ENCODE measurements at places on chromosomes 1 and 21.

GRCh38 chr1:116172666-116173065, 61.5 kb downstream of the MAB21L3 start:
- no peak for DNase-seq

DNA sequence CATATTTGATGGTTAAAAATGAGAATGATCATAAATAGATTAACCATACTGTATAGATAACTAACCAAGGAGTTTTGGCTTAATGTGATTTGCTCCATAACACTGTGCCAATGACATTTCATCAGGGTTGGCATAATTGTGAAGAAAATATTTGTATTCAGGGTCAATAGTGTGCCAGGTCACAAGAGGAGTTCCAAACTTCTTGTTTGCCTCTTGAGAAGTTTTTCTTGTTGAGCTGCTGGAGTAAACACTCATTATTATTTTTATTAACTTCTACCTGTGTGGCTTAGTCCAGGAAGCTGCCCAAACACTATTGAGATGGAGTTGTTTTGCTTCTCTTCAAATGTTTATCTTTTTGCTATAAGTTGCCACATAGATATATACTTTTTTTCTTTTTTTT, 7.5 kb downstream of the MAP7D1 start:
- no peak for DNase-seq

DNA sequence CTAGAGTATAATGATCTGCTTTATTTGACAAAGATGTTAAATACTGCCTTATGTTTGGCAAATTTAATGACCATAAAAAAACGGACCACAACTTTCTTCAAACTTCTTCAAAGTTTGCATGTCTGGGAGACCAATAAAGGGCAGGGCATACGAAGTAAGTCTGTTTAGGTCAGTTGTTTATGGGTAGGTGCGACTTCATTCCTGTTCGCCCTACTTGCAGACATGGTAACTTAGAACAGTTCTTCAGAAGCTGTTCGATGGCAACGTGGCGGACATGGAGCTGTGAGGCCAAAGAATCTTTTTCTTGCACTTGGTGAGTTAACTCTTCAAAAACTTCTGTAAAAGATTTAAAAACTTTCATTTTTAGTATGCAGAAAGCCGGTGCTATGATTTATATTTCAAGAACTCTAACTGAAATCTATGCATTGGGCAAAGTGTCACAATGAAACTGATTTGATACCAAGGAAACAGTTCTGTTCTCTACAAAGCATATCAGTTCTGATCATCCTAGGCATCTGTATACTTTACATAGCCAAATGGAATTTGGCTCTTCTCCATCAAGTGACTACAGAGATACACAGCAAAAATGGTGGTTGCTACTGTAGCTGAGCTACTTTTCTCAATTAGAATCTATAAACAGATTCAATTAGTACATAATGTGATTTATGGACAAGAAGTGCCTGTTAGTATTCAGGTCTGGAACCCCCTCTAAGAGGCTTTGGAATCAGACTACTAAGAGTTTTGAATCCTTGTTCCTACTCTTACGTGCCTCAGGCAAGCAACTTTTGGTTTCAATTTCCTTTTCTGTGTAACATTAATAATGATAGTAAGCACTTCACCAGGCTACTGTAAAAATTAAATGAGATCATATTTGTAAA, 25.7 kb downstream of the C21orf91 start:
- DNase-seq: no peak

DNA sequence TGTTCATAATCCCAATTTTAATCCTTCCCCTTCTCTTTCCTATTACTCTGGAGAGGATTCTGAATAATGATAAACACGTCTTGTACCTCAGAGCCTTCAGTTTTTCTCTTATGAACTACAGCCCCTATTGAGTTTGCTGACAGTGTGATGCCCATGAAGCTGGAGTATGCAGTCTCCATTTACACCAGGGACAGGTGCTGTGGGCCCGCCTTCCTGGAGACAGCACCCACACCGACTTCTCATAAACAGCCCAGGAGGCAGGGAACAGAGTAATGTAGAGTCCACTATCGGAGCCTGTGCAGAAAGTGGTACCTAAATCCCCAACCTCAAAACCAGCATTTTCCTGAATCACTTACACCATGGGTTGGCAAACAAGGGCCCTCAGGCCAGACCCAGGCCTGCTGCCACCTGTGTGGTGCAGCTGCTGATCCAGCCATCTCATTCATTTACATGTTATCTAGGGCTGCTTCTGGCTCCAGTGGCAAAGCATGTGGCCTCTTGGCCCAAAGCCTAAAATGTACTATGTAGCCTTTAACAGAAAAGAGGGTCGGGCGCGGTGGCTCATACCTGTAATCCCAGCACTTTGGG, 95.1 kb upstream of the KRTAP19-8 start:
- no peak for DNase-seq

DNA sequence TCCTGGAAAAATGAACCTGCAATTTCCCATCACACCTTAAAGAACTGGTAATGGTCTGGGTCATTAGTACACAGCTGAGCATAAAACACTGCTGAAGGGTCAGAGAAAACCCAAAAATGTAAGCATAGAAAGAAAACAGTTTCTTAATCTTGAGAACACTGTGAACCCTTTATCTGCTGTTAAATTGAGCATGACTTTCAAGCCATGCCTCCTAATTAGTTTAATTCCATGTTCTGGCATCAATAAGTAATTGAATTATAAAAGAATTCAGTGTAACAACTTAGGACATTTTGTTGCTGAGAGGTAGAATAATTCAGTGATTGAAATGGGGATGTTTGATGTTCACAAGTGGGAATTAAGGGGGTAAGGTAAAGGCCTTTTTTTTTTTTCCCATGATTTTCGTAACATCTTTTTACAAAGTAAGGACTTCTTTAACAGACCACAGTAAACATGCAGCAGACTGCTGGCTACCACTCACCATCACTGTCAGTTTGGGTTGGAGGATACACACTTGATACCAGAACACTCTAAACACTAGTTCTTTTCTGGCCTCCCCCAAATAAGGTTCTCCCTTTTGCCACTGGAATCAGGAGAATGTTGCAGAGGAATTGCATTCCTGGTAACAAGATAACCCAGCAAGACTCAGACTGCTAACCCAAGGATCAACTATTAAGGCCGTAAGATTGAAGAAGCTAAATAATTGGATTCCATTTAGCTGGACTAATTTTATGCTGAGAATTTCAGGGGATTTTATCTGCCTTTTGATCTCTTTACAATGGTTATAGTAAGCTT, 3.0 kb downstream of the RWDD3 start:
- no peak for DNase-seq

DNA sequence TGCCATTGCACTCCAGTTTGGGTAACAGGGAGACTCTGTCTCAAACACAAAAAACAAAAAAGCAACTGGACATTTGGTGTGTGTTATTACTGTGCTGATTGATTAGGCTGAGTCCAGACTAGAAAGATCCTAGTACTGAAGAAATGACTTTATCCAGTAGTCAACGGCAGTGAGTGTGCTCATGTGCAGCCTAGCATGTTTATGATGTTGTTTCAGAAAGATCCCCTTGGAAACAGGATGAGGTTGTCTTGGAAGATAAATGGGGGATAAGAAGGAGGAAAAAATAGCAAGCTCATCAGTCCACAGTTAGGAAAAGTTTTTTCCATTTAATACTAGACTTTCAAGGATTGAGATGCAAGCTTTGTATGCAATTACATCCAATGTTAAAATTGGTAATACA, 14.3 kb downstream of the RUSC1 start:
- no peak for DNase-seq

DNA sequence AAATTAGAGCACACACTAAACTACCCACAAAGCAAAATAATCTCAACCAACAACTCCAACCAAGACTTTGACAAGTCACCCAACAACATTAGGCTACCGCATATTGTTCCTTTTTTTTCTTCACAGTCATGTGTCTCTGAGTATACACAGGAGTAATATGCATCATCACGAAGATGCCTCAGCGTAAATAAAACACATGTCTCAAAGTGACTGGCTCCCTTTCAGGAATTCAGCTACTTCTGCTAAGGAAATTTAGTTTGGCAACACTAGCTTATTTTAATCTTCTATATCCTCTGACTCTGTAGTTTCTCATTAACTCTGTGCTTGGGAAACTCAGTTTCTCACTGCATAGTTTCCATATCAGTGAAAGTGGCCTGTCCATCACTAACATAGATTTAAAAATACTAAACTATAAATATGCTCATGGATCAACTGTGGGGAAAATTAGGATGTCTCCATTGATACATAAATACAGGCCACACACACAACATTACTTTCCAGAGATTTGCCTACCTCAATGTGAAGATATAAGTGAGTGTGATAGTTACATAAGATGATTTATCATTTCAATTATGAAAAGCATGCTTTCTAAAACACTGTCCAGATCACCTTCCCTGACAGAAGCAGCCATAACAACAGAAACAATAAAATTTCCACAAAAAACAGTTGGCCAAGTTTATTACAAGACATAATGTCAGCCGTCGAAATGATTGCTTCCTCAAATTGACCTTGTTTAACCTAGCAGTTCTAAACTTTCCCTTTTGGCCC, 113.2 kb downstream of the PTGER3 start:
- no peak for DNase-seq

GRCh38 chr1:43434256-43434655, 19.5 kb downstream of the HYI start:
- no peak for DNase-seq

DNA sequence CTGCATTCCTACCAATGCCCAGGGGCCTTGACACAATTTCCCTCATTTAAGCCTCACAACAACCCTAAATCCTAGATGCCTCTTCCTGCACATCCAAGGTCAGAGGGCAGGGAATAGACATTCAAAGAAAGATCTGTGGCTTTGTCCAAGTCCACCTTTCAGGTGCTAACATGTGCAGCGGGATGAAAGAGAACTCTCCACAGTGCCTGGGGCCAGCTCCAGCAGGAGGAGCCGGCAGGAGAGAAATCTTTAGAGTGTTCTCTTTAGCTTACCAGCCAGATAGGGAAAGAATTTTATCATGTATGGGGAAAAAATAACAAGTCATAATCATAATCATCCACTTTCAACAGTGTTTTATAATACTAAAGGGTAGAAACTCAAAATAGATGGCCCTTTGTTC, 319.7 kb downstream of the MATN1 start:
- DNase-seq: no peak

DNA sequence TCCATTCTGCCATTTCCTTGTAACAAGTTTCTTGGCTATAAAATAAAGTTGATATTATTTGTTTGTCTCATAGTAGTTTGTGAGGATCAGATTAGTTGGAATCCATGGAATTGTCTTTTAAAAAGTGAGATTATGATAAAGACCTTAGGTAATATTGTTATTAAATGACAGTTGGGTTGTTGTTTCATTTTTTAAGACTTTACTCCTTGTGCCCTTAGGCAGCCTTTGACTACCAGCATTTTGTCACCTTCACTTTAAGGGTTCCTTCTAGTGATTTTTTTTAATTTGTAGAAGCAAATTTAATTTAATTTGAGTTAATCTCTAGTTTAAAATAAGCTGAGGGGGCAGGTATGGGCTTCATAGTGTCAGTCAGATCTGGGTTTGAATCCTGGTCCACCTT, 84.6 kb upstream of the ZNF326 start:
- no peak for DNase-seq

DNA sequence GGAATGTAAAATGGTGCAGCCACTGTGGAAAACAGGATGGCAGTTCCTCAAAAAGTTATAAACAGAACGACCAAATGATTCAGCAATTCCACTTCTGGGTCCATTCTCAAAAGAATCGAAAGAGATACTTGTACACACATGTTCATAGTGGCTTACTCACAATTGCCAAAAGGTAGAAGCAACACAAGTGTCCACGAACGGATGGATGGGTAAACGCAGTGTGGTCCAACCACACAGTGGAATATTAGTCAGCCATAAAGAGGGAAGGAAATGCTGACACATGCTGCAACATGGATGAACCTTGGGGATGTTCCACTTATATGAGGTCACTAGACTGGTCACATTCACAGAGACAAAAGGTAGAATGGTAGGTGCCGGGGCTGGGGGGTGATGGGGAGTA, 5.3 kb downstream of the KRTAP10-1 start:
- no peak for DNase-seq

GRCh38 chr1:12629511-12629956, 11.5 kb upstream of the DHRS3 start:
- no peak for DNase-seq

DNA sequence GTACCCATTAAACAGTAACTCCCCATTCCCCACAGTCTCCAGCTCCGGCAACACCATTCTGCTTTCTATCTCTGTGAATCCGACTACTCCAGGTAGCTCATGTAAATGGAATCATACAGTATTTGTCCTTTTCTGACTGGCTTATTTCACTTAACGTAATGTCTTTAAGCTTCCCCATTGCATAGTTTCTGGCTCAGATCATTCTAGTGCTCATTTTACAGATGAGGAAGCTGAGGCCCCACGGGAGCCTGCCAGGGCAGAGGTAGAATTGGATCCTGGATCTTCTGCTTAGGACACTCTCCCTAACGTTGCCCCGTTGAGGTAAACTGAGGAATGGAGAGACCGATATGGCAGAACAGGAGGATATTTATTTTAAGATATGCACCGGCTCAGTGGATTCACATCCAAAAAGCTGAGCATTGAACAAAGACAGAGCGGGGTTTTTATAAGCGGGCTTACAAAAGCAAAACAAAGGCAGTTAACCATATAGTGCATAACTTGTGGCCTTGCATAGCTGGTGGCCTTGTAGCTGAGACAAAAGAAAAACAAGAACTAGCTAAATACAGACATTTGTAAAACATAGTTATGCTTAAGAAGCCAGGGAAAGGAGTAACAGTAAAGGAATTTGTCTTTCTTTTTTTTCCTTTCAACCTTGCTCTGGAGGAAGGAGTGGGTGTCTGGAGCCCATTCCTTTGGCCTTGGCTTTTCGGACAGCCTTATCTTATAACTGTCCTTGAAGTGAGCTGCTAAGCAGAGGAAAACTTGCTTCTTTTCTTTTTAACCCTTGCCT, 15.3 kb upstream of the KLHDC8A start:
- DNase-seq: peak; percentile 19

DNA sequence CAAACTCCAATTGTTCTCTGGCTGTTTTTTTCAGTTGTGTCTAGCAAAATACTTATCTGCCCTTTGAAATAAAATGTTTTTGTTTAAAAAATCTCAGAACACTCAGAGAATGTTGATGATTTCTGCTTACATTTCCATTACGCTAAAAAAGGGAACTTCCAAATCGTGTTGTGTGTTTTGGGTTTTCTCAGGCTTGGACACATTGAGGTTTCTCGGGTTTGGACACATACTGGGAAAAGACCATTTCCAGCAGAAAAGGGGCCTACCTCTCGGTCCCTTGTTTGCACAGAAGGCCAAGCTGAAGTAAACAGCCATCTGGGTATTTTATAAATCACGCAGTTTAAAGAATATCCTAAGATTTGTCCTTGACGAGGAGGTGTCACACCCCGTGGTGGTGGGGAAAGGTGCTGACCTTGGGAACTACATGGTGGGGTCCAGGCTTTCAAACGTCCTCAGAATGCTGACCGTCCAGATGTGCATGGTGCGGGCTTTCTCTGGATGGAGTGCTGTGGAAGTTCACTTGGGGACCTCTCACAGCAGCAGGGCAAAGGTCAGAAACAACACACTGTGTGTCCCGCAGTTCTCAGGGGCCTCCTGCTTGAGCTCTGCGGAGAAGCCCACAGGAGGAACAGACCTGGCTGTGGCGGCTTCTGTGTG, 67.8 kb downstream of the SLC37A1 start:
- no peak for DNase-seq

GRCh38 chr21:46171996-46172862, 12.0 kb downstream of the SPATC1L start:
- DNase-seq: no peak

All from BJ (cell line).